Mucosa of gallbladder (tissue), 1 donor: ENCODE measurements at places on chromosomes 11 and 22. TPM values are rescaled to one million over a fixed set of nuclear protein-coding genes. Genes with fewer than 3 reads are reported as not detected.

PHF21B gene
- total RNA-seq, result 0.63 TPM

DNA sequence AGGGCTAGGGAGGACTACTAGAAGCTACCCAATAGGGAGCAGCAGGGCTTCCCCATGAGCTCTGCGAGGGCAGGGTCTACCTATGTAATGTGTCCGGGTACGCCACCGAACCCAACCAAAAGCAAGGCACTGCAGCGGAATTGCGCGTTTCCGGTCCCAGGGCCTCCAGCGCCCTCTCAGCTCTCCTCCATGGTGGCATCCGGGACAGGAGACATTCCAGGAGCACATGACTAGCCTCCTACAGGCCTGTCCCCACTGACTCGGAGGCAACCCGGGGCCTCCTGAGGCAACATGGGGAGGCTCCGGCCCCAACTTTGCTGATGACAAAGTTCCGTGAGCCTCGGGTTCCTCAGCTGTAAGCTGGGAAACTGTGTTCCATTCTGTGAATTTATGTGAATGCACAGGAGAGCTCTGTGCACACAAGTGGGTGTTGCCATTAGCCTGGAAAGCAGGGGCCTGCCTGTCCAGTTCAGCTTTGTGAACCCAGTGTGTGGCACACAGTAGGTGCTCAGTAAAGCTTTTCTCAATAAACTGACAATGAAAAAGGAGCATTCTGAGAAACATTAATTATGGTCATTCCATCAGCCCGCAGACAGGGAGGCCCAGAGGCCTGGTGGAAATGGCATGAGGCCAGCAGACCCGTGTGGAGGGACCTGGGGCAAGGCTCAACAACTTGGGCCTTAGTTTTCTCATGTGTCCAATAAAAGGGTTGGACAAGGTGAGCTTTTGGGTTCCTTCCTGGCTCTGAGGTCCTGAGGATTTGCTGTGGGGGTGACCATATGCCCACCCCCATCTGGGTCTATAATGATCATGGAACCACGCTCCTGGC, 50.3 kb downstream of the CHRDL2 start:
- DNase-seq, result no peak

XKR3 gene
- not detected for total RNA-seq

GRCh38 chr11:14359501-14360031, 583 bp upstream of the RRAS2 start:
- no peak for DNase-seq

MRGPRE gene
- 0.29 TPM for total RNA-seq

GRCh38 chr11:65295571-65296341, 18.9 kb upstream of the CDC42EP2 start:
- DNase-seq, result no peak

DNA sequence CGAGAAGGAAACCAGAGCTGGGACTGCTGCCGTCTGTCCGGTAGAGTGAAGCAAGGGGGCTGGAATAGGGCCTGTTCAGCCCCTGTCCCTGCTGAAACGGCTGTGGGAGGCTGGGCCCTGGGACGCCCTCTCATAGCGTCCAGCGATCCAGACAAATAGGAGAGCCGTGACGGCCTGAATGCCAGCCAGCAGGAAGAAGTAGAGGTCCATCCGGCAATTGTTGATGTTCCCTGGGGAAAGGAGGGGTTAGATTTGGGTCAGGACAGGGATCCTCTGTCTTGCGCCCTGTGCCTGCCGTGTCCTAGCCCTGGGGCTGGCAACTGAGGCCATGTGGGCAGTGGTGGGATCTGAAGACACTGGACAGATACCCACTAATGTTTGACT, 12.9 kb downstream of the TMEM132A start:
- no peak for DNase-seq

DNA sequence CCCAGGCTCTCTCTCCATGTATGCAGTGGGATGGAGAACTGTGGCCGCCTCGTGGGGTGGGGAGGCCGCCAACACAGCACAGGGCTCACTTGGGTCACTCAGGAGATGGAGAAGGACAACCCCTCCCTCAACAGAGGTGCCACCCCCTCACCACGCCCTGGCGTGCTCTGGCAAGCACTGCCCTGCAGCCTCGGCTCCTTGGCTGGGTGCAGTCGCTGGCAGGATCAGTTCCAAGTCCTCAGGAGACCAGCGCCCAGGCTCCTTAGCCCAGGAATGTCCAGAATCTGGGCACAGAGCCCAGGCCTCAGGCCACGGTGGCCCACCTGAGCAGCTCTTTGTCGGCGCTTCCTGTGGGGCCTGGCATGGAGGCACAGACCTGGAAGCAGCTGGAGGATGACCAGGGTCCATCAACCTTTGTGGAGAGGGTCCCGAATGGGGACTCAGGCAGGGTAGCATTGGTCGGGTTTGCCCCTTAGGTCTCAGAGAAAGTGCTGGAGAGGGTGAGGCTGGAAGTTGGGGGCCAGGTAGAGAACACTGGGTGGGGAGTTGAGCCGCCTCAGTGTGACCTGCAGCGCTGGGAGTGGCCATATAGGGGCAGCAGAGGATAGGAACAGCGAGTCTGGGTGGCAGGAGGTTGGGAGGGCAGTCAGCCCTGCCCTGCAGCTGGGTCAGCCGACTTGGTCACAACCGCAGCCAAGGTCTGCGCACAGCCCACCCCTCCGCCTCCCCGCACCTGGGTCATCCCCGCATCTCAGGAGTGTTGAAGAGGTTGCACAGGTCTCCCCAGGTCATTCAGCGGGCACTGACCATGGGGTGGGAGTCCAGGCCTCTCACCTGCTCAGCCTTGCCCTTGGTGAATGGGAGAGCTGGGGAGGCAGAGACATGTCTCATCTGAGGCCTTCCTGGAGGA, 8.2 kb downstream of the SUSD2 start:
- DNase-seq, result peak; percentile 64

- DNase-seq, result peak; percentile 70
These were observed 1013.2 kb downstream of the TBC1D22A start for GRCh38 chr22:47775686-47776085.

MRGPRX4 gene
- total RNA-seq, result not detected

- DNase-seq, result no peak
These were observed 16.8 kb downstream of the SDHD start for GRCh38 chr11:112103446-112103845.

DNA sequence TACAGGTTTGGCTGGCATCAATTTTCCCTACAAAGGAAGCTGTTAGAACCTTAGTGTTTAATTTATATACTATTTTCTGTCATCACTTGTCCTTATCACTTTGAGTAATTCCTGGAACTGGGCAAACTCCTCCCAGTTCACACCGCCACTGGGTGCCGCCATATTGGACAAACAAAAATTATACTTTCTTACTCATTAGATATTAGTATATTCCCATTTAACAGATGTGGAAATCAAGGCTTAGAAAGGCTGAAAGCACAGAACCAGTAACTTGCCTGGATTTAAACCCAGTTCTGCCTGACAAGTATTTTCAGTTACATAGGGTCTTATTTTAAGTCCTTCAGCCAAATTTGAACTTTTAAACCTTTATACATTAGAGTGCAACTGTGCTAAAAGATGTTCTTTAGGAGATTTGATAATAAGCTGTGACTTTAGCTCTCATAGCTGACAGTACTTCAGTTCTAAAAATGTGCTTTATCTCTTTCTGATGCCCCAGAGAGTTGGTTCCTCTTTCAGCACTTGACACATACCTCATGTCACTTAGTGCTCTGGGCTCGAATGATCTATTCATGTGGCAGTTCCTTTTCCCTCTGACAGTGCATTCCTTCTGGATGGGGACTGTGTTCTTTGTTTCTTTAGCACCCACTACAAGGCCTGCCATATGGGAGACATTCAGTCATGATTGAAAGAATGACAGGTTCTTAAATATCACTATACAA, 25.4 kb downstream of the COA4 start:
- no peak for DNase-seq

LDHAL6A gene
- total RNA-seq, result not detected

OR5J2 gene
- not detected for total RNA-seq

DNA sequence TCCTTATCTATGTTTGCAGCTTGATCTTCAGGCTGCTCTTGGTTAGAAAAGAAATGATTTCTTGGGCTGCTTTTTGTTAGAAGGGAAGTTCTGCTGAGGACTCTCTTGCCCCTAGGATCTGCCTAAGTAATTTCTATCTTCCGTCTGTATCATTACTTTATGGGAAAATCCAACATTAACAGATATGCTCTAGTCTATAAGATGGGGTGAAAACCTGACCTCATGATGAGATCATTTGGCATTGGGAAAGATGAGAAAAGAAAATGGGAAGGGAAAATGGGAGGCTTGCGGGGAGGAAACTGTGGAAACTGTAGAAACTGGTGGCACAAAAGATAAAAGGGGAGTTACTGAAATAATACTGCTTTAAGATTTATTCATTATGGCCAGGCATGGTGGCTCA, 63.6 kb downstream of the FDX1 start:
- DNase-seq, result no peak

GRCh38 chr11:121451178-121451985, 732 bp upstream of the SORL1 start:
- DNase-seq, result no peak

- no peak for DNase-seq
These were observed 26.8 kb downstream of the CLDN25 start for GRCh38 chr11:113806406-113806805.

GRCh38 chr11:16278273-16278672, 78.1 kb downstream of the SOX6 start:
- no peak for DNase-seq

GRCh38 chr11:30653606-30654005, 67.5 kb upstream of the MPPED2 start:
- no peak for DNase-seq

GRCh38 chr11:11044137-11044855, 186.4 kb upstream of the ZBED5 start:
- DNase-seq, result no peak

DNA sequence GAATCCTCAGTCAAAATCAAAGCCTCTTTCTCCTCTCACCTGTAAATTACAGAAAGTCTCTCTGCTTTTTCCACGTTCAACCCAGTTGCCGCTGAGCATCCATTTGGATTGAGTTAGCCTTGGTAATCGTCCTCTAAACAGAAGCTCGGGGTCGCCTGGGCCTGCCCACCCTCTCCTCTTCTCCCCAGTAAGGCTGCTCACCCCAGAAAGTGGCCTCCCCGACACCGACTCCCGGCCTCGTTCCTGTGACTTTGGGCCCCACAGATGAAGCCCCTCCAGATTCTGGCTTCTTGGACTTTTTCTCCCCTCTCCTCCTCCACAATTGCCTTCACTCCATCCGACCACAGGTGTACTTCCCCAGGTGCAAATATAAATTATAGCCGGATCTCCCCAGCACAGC, 1500.0 kb downstream of the BRD1 start:
- no peak for DNase-seq

DNA sequence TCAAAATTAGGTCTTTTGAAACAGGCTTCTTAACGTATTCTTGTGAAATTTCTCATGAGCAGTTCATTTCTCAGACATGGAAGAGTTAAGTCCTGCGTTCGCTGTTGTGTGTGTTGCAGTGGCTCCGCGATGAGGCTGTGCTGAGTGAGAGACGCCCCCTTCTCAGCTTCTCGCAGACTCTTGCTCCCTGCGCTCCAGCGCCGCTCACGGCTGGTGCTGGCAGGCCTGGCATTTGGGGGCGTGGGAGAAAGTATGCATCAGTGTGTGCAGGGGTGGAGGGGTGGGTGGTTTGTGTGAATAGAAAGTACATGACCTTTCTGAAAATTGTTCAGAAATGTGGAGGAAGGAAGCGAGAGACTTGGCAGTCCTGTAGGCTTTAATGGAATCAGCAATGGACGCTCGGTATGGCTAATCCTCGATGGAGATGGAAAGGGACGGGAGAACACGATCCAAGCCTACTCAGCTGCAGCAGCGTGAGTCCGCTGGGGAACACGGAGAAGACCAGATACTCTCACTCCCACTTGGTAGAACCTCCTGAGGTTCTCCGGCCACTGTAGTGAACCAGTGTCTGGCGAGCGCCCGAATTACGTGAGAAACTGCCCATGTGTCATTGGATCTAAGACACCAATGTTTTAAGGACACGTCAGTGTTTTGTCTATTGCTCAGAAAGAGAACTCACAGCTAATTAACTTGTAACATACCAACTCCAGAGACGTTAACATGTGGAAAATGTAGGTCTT, 5.9 kb downstream of the TAB1 start:
- DNase-seq, result no peak

WNT11 gene
- total RNA-seq, result 1.8 TPM

CABP7 gene
- total RNA-seq, result not detected

GTSE1 gene
- total RNA-seq, result 1.3 TPM

AIFM3 gene
- total RNA-seq, result 8.3 TPM

DNA sequence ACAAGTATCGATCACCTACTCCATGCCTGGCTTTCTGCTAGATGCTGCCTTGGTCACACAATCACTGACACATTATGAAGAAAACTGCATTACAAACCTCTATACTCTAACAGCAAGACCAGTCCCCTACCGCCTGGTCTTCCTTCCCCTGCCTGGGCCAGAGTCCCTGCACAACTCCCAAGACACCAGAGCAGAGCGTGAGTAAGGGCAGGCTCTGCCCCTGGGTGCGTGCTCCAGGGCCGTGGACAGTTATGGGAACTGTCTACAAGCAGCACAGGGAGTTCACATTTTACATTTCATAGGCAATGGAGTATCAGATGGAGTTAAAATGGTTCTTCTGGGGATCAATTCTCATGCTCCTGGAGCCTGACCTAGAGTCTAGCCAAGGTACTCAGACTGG, 6.5 kb downstream of the FZD4 start:
- no peak for DNase-seq

ADM gene
- 27.2 TPM for total RNA-seq

FOSL1 gene
- total RNA-seq, result 1.2 TPM

- no peak for DNase-seq
These were observed 2.2 kb upstream of the SLC6A5 start for GRCh38 chr11:20597154-20597679.

GRCh38 chr22:29031227-29032011, 30.2 kb downstream of the C22orf31 start:
- DNase-seq, result peak; percentile 56

DNA sequence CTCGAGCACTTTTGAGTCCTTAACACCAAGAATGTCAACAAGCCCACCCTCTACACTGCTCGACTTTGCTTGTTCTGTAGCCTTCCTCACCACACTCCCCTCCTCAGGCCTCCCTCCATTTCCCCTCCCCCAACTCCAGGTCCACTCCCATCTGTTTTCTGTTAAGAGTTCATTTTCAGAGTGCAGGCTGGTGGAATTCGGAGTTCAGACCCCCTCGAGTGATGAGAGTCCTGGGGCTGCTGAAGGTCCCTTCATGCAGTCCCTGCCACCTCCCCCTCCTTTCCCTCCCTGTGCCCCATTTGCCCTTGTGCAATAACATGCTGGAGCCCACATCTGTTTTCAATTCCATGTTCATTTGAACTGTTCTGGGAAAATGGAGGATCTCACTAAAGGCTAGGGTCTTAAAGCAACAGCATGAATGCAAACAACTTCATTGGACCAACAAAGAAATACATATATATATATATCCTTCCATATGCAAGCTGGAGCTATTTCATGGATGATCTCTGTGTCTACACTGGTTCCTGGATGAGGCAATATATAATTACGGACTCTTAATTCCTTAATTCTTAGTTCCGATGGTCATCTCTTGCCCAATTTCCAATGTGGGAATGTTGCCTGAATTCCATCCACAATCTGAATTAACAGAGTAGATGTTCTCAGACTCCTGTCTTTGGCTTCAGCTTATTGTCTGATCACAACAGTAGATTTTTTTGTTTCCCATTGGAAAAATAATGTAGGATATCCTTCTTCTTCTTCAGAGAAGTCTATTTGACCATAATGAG, 340.4 kb downstream of the ETS1 start:
- no peak for DNase-seq

GRCh38 chr11:61042961-61043540, 59.2 kb upstream of the CD5 start:
- DNase-seq, result no peak
